ENCODE measurements at places on chromosomes 5 and 9.

- no peak overlapping the region for H3K4me3 ChIP-seq
- no peaks in the 10 kb centered on the region for H3K4me1 ChIP-seq
Measured at GRCh38 chr9:9893837-9894236, 719.0 kb downstream of the PTPRD start.

DNA sequence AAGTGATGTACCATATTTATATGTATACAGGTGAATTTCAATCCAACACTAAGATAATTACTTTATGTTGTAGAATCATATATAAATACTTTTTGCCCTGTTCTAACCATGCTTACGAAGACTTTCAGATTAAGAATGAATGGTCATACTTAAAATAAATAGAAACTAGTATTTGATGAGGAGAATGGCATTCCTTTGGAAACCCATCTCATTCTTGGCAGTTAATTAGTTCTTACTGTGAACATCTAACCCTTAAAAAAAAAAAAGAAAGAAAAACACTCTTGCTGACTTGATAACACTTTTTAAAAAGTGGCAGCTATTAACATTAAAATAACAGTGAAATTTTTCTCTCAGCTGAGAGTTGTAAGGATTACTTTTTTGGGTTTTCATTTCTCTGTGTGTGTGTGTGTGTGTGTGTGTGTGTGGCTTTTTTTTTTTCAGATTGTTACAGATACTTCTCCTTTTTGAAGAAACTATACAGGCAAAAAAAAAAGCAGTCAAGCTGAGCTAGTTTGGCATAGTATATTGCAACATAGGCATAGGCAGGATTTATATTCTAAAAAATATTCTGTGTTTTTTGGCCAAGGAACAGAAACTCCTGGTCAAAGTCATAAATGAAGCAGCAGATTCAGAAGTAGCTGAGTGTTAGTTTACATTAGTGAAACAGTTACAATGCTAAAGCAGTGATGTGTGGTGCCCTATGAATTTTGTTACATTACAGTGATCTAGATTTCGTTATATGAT, 163.5 kb downstream of the CD180 start:
- no peaks in the 10 kb centered on the region for H3K27me3 ChIP-seq
- H3K36me3 ChIP-seq = no peaks in the 10 kb centered on the region
- H3K4me1 ChIP-seq = no peaks in the 10 kb centered on the region

DNA sequence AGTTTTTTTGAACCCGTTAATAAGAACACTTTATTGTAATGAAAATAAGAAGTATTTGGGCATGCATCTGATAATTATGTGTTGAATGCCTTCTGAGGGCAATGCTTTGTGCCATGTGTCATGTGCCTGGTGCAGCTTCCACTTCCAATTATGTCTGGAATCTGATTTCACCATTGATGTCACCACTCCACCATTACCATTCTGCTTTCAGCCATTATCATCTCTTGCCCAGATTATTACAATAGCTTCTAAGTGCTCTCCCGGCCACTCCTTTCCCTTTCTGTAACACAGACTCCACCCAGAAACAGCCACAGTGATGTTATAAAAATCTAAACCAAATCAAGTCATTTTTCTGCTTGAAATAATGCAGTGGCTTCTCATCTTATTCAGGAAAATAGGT, 171.7 kb downstream of the C9orf152 start:
- no peak overlapping the region for H3K4me3 ChIP-seq
- no peak overlapping the region for H3K27ac ChIP-seq
- no peaks in the 10 kb centered on the region for H3K36me3 ChIP-seq
- H3K27me3 ChIP-seq = no peaks in the 10 kb centered on the region
- H3K4me1 ChIP-seq = no peaks in the 10 kb centered on the region
- DNase-seq = no peak

GRCh38 chr9:36895744-36896260, 138.3 kb downstream of the PAX5 start:
- H3K27me3 ChIP-seq = 0 out of 2 replicates have a peak, but pooled peaks cover 6% of the 10 kb centered on the region
- no peak for DNase-seq
- H3K36me3 ChIP-seq = no peaks in the 10 kb centered on the region
- no peak overlapping the region for H3K27ac ChIP-seq
- H3K4me3 ChIP-seq = no peak overlapping the region
- no peaks in the 10 kb centered on the region for H3K4me1 ChIP-seq

- H3K36me3 ChIP-seq = no peaks in the 10 kb centered on the region
- H3K4me3 ChIP-seq = no peak overlapping the region
- no peaks in the 10 kb centered on the region for H3K27me3 ChIP-seq
- no peaks in the 10 kb centered on the region for H3K4me1 ChIP-seq
Measured at GRCh38 chr5:67173959-67174358, 22.6 kb downstream of the CD180 start.

DNA sequence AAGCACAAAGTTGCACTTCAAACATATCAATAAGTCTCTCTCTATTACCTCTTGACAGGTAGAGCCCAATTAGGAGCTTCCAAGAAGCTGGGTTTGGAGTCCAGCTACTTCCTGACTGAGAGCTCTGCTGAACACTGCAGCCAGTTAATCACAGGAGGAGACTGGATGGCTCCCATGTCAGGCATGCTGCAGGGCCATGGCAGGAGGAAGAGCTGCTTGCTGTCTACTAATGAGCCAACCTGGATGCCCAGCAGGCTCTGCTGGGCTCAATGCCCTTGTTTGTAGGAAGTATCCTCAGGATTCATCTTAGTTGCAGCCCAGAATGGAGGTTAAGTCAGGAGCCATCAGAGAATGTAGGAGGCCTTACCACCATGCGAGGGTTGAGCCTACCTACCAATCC, 91.9 kb downstream of the TMEM215 start:
- H3K4me1 ChIP-seq = no peaks in the 10 kb centered on the region
- no peaks in the 10 kb centered on the region for H3K27me3 ChIP-seq
- no peaks in the 10 kb centered on the region for H3K36me3 ChIP-seq
- H3K27ac ChIP-seq = no peak overlapping the region

DNA sequence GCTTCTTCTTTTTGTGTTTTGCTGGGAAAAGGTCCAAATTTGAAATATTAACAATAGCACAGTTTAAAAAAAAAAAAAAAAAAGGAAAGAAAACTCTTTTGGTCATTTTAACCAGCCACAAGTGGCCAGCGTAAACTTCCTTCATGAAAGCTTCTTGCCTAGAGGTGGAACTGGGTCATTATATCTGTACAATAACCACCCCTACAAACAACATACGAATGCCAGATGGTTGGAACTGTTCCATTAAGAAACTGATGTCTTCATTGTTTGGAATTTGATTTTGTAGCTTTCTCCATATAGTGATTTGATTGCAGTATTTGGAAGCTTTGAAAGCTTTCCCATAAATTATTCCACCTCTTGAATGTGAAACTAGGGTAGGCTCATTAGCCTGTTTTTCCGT, 18.3 kb upstream of the LPAR1 start:
- no peak overlapping the region for H3K27ac ChIP-seq
- H3K4me1 ChIP-seq = no peaks in the 10 kb centered on the region
- H3K4me3 ChIP-seq = no peak overlapping the region
- H3K27me3 ChIP-seq = no peaks in the 10 kb centered on the region
- no peaks in the 10 kb centered on the region for H3K36me3 ChIP-seq

GRCh38 chr9:117084221-117084620, 330.6 kb downstream of the ASTN2 start:
- peak overlapping the region; percentile 46 for H3K4me3 ChIP-seq
- no peaks in the 10 kb centered on the region for H3K27me3 ChIP-seq
- peak; percentile 88 for DNase-seq

GRCh38 chr9:116149844-116150243, 3.7 kb upstream of the PAPPA start:
- peak; percentile 27 for DNase-seq
- H3K4me1 ChIP-seq = no peaks in the 10 kb centered on the region
- H3K27me3 ChIP-seq = peaks cover 4% of the 10 kb centered on the region
- no peaks in the 10 kb centered on the region for H3K36me3 ChIP-seq
- no peak overlapping the region for H3K4me3 ChIP-seq

DNA sequence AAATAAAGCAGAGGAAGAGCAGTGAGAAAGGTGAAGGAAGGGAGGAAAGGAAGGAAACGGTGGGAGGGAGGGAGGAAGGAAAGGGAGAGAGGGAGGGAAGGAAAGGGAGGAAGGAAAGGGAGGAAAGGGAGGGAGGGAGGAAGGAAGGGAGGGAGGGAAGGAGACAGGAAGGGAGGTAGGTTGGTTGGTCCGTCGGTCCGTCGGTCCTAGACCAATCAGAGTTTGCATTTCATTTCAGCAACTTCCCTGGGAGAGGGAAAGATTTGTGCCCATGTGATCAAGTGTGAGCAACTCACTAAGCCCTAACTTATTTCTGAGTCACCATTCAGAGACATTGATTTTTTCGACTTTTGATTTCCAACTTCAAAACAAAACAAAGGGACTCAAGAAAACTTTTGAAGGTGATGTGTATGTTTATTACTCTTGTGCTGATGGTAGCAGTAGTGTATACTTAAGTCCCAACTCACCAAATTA, 18.8 kb downstream of the NANS start:
- no peaks in the 10 kb centered on the region for H3K4me1 ChIP-seq
- no peaks in the 10 kb centered on the region for H3K36me3 ChIP-seq
- H3K4me3 ChIP-seq = no peak overlapping the region
- no peak overlapping the region for H3K27ac ChIP-seq
- no peak for DNase-seq

DNA sequence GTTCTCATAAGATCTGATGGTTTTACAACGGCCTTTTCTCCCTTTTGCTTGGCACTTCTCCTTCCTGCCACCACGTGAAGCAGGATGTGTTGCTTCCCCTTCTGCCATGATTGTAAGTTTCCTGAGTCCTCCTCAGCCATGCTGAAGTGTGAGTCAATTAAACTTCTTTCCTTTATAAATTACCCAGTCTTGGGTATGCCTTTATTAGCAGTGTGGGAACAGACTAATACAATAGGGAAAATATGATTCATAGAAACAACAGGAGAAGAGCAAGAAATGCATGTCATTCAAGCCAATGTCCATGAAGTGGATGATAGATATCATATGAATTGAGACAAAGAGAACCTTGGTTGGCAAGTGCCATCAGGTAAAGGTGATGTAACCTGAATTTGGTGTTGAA, 128.3 kb upstream of the HAPLN1 start:
- H3K36me3 ChIP-seq = no peaks in the 10 kb centered on the region
- H3K27me3 ChIP-seq = no peaks in the 10 kb centered on the region
- H3K4me1 ChIP-seq = peaks cover 17% of the 10 kb centered on the region
- DNase-seq = no peak
- no peak overlapping the region for H3K4me3 ChIP-seq
- no peak overlapping the region for H3K27ac ChIP-seq

GRCh38 chr5:57734296-57734695, 251.7 kb upstream of the ACTBL2 start:
- no peaks in the 10 kb centered on the region for H3K36me3 ChIP-seq
- no peak overlapping the region for H3K27ac ChIP-seq
- no peaks in the 10 kb centered on the region for H3K4me1 ChIP-seq

GRCh38 chr5:134246771-134247427, 21.0 kb upstream of the PPP2CA start:
- H3K4me1 ChIP-seq = no peaks in the 10 kb centered on the region
- no peak overlapping the region for H3K4me3 ChIP-seq
- H3K27ac ChIP-seq = no peak overlapping the region

DNA sequence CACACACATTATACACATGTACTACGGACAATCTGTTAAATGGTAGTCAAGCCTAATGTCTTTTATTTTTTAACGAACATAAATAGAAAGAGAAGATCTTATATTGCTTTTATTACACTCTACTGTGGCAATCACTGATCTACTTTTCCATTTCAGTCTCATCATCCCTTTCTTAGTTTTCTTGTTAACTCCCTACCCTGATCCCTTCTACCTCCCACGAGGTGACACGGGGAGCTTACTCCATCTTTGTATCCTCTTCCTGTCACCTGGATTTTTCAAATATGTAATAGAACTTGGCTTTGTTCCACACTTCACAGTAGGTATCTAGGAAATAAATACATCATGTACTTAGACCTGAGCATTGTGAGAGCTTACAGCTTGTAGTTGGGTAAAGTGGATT, 211.0 kb downstream of the PIK3R1 start:
- DNase-seq = no peak
- H3K27me3 ChIP-seq = 0 out of 2 replicates have a peak, but pooled peaks cover 3% of the 10 kb centered on the region
- H3K36me3 ChIP-seq = no peaks in the 10 kb centered on the region
- no peak overlapping the region for H3K27ac ChIP-seq

DNA sequence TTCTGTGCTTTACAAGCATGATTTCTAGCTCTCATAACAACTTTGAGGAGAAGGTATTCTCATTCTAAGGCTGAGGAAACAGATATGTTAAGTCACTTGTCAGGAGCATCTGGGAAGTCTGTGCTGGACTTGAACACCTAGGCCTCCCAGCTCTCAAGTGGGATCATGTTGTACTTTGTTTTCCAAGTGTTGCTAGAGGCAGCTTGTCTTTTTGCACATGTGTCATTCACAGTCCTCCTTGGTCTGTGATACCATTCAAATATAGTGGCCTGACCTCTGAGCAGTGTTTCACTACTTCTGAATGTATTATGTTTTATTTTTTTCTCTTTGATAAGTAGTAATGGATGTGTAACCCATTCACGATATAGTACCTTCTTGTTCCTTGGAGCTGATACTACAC, 21.2 kb downstream of the ZSWIM6 start:
- H3K4me1 ChIP-seq = no peaks in the 10 kb centered on the region
- no peaks in the 10 kb centered on the region for H3K36me3 ChIP-seq
- no peak overlapping the region for H3K27ac ChIP-seq
- no peak for DNase-seq
- no peak overlapping the region for H3K4me3 ChIP-seq
- no peaks in the 10 kb centered on the region for H3K27me3 ChIP-seq

DNA sequence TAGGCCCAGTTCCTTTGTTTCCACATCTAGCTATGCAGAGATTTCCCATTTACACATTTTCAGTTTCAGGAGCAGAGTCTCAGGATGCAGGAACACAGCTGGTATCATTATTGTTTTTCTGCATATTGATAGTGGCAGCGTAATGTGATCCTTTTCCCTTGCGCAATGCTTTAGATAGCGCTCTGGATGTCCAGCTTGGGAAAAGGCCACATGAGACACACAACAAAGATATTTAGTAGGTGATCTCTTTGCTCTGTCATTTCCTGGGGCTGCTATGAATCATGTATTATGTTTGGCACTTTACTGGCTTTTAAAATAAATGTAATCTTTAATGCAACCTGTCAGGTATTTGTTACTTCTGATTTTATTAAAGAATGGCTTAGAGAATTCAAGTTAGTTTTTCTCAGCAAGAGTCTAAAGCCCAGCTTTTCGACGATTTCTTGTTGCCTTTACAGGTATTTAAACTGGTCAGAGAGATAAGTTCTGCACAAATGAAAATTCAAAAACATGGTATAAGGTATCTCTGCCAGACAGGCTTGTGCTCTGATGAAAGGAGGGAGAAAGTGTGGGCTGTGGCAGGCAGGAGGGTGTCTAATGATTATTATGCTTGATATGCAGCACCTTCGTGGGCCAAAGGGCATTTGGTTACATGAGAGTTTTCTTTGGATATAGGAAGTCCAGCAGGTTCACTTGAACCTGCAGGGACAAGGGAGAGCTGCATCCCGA, 42.2 kb downstream of the PTTG1 start:
- H3K27ac ChIP-seq = no peak overlapping the region
- no peaks in the 10 kb centered on the region for H3K27me3 ChIP-seq
- no peak for DNase-seq
- H3K4me1 ChIP-seq = peaks cover 27% of the 10 kb centered on the region
- no peak overlapping the region for H3K4me3 ChIP-seq

DNA sequence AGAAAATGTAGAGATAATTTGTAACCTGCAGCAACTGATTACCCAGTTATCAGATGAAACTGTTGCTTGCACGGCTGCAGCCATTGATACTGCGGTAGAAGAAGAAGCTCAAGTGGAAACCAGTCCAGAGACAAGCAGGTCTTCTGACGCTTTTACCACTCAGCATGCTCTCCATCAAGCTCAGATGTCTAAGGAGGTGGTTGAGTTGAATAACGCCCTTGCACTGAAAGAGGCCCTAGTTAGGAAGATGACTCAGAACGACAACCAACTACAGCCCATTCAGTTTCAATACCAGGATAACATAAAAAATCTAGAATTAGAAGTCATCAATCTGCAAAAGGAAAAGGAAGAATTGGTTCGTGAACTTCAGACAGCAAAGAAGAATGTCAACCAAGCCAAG, 1.7 kb downstream of the KIF4B start:
- no peaks in the 10 kb centered on the region for H3K27me3 ChIP-seq
- no peaks in the 10 kb centered on the region for H3K36me3 ChIP-seq
- H3K27ac ChIP-seq = no peak overlapping the region
